Esophagus squamous epithelium (tissue), 5 donors: ENCODE measurements at places on chromosomes 13 and 19.

DNA sequence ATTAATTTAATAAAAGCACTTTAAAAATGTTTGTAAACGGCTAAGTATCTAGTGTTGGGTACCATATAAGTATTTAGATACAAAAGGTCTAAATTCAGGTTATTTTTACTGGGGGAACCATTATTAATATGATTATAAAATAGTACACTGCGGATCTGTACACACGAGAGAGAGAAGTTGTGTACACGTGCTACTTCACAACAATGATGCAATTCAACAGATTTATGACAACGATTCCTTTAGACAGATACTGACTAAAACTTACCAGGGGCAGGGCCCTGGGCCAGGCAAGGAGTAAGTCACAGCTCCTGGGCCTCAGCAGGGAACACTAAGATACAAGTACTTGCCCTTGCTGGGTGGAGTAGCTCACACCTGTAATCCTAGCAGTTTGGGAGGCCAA is 29.1 kb upstream of the TPTE2 start:
- DNase-seq: no peak

DNA sequence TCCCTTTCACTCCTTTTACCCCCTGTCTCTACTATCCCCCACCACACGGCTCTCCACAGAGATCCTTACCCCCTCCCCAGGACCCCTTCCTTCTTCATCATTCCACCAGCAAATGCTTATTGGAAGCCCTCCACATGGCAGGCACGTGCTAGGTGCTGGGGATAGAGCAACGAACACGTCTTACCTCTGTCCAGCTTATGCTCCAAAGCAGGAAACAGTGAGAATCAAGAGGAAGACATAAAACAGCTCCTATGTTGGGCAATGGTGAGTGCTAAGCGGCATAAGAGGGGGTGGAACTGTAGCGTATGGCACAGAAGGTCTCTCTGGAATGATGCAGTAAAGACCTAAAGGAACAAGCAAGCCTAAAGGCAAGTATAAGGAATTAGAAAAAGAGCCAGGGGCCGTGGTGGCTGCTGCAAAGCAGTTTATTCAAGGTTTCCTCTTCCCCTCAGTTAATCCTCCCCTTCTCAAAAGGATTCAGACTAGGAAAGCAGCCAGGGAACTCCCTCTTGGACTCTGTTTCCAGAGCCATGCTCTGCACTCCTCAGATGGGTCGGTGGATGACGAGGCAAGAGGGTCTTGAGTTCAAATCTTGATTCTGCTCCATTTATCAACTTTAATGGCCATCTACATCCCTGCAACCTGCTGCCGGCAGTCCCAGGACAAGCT is 289.4 kb downstream of the FOXO1 start:
- no peak for DNase-seq

DNA sequence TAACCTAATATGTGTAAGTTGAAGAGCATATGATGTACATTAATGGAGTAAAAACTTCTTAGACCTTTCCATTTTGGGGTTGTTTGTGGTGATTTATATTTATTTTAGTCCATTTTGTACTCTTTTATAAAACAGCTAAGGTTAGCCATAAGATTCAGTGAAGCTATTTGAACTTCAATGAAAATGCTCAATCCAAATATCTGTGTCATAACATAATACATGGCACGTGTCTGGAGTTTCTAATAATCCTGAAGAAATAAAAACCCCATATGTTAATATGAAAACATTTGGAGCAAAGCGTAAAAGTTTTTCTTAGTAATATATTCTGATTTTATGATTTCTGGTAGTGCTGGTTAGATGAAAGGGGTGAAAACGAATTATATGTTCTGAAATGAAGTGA is 1729.7 kb downstream of the PCDH9 start:
- no peak for DNase-seq

DNA sequence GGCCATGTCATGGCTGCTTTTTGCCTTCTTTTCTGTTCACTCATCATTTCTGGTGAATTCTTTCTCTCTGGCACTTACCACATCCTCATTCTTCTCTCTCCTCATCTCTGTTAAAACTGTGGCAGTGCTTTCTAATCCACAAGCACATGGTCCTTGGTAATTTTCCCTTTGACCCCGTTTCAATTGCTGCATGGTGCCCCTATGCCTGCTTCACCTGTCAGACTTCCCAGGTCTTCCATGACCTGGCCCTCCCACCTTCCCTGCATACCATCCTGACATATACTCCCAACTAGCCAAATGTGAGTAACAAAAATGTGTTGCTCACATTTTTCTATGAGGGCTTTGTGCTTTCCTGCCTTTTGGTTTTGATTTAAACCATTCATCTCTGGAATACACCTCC is 286.5 kb downstream of the MTUS2 start:
- DNase-seq: no peak

DNA sequence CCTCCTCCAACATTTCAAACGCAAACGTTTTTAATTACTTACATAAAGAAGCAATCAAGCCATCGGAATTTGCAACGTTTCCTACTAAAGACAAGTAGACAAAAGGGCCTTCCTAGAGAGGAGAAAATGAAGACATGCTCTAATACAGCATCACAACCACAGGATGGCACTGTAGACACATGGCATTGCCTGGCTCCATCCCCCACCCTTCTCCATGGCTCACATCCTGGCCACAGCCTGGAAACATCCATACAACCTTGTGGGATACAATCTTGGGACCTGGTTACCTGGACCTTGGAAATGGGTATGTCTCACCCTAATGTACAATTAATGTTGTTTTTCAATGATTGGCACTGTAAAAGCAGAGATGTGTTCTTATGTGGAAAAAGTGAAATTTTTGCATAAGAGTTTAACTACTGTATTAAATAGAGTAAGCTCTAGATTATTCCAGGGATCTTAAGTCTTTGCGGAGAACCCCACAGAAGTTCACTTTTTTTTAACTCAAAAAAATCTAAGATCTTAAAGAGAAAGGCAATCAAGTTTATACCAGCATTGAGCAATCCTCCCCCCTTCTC is 21.5 kb downstream of the EBPL start:
- no peak for DNase-seq

DNA sequence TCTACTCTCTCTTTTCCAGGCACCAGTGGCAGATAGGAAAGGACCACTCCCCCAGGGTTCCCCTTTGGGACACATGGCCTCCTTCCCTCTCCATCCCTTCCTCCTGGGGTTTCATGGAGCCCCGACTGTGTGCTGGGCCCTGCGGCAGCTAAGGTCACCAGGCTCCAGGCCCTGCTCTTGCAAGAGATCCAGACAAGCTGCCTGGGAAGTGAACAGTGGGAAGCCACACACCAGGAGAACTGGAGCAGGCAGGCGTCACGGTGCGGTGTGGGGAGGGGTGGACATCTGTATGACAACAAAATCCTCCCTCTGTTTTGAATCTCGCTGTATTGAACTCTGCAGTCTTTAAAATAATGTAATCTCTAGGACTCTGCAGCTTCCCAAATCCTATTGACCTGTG is 330.1 kb downstream of the UQCRFS1 start:
- no peak for DNase-seq

DNA sequence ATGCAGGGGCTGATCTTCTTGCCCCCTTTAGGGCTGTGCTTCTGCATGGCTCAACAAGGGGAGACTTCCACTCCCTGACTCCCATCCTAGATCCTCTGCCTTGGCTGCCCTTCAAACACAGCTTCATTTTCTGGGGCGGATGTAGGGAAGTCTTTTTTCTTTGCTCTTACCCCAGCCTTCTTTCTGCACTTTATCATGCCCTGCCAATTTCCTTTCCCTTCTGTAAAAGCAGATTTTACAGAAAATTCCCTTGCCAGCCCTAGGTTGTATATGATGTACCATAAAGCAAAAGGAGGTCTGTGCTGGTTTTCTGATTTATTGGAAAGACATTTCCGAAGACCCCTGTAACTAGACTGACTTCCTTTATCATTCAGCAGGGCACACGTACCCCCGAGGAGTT is 283.4 kb downstream of the SHISA2 start:
- DNase-seq: no peak

DNA sequence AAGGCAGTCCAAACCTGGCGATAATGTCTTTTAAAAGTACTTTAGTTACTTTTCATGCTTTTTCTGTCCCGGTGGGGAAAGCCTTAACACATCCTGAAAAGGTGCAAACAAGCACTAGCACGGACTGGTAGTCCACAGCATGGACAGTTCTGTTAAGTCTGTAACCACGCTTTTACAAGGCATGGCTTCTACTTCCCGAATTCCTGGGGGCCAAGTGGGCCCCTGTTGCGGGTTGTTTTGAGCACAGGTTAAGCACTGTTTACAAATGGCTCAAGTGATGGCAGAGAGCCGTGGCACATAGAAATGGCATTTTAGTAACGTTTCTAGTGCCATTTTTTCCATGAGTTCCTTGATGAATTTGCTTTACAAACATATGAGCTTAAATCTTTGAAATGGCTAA is 37.6 kb downstream of the ZNF493 start:
- DNase-seq: no peak

DNA sequence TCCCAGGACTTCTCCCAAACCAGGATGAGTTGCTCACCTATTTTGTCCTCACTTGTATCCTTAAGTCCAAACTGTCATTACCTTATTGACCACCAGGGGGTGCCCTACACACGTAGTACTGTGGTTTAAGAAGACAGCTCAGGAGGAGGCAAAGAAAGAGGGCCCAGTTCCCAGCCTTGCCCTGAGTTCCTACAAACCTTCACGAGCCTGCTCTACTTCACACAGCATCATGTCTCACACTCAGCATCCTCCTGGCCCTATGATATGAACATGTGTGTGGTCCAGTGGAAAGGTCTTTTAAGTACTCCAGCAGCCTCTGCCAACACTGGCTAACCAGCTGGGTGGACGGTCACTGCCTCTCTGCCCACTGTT is 8.1 kb upstream of the ZNF784 start:
- peak; percentile 79 for DNase-seq

GRCh38 chr19:52662631-52663030 is 24.5 kb upstream of the ZNF83 start:
- DNase-seq: no peak

- no peak for DNase-seq
These were observed 685 bp downstream of the TCF3 start for GRCh38 chr19:1651568-1652291.

DNA sequence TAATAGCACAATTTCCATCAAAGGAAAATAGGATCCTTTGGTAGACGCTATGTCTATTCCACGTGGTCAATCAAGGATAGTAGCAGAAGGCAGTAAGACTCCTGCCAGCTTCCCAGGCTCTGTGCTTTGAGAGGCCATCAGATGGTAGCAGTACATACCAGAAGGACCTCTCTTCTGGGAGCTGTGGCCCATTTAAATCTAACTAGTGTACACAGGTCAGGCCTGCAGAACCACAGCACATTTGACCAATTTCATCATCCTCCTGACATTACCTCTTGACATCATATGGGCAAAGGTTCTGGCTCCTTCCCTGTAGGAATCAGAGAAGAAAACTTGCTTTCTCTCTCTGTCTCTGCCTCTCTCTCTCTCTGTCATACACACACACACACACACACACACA is 229.6 kb upstream of the HTR2A start:
- no peak for DNase-seq

DNA sequence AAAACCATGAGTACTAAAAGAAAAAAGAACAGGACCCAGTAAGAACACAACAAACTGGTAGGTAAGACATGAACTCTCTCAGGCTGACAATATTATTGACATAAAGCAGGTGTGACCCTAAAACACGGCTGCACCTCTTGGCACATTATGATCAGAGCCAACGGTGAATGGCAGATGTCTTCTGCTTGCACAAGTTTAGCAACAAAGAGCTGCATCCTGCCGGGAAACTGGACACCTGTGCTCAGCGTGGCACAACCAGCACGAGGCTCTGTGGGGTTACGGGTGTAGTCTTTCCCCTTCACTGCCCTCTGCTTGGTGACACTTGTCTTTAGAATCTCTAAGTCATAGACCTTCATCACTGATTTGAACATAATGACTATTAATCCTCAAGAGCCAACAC is 97.9 kb downstream of the DOCK9 start:
- DNase-seq: no peak

DNA sequence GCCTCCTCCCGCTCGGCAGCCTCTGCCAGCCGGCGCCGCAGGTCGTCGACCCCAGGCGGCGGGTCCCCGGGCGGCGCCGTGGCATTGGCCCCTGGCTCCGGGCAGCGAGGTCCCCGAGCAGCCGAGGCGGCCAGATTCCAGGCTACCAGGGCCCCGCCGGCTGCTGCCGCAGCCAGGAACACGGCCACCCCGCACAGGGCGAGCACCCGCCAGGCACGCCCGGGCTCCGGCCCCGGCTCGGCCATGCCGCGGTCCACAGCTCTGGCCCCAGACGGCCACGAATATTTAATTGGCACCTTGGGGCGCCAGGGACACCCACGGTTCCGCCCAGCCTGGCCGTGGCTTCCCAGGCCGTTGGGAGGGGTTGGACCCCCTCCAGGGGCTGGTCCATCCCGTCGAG is at the start of gene CCDC194:
Gene CCDC194, minus strand, starts transcription at position 283 of the 400 bp plus-strand sequence. Its CDS starts 38 bp downstream, at position 245.
- no peak for DNase-seq

- DNase-seq: no peak
These were observed 6.2 kb upstream of the FUT3 start for GRCh38 chr19:5857203-5858081.
